ENCODE measurements at places on chromosomes 7 and 10. TPM values are rescaled to one million over a fixed set of nuclear protein-coding genes. Genes with fewer than 3 reads are reported as not detected.

RAB11FIP2 gene
- total RNA-seq, result 33.6 TPM

ACSM6 gene
- total RNA-seq, result not detected

CHAT gene
- not detected for total RNA-seq

PKD2L1 gene
- not detected for total RNA-seq

GIMAP4 gene
- total RNA-seq, result 0.27 TPM

CTAGE8 gene
- 1.4 TPM for total RNA-seq

IFIT1B gene
- not detected for total RNA-seq

TMUB1 gene
- total RNA-seq, result 44.4 TPM

PKD1L1 gene
- 0.59 TPM for total RNA-seq

NKX6-2 gene
- not detected for total RNA-seq

EPHB6 gene
- 69.6 TPM for total RNA-seq

LYZL1 gene
- total RNA-seq, result not detected

SH3PXD2A gene
- 33.5 TPM for total RNA-seq

AASS gene
- 10.8 TPM for total RNA-seq

CREB5 gene
- 0.05 TPM for total RNA-seq

CRTAC1 gene
- total RNA-seq, result not detected

HPSE2 gene
- not detected for total RNA-seq

C10orf62 gene
- not detected for total RNA-seq

AGMO gene
- total RNA-seq, result not detected
